Left ventricle myocardium inferior (tissue), 1 donor: ENCODE measurements at places on chromosomes 3 and 15.

GRCh38 chr15:92429378-92430068, 35.8 kb downstream of the ST8SIA2 start:
- no peak for DNase-seq

DNA sequence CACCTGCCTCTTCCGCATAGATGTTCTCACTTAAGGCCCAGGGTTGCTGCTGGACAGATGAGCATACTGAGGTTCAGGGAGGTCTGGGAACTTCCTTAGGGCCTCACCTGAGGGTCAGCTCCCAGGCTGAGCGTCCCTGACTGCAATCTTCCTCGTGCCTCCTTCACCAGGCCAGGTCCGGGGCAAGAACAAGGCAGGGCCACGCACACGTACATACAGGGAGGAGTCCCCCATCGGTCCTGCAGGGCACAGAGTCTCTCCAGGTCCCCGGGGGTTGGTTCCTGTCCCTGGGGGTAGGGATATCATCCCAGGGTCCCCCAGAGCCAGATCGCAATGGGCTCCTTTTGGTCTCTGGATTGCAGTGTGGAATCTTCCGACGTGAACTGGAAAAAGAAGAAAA, 130.1 kb downstream of the LRRK1 start:
- DNase-seq: no peak

- no peak for DNase-seq
Measured at GRCh38 chr3:119301662-119302061, 7.5 kb downstream of the ARHGAP31 start.

DNA sequence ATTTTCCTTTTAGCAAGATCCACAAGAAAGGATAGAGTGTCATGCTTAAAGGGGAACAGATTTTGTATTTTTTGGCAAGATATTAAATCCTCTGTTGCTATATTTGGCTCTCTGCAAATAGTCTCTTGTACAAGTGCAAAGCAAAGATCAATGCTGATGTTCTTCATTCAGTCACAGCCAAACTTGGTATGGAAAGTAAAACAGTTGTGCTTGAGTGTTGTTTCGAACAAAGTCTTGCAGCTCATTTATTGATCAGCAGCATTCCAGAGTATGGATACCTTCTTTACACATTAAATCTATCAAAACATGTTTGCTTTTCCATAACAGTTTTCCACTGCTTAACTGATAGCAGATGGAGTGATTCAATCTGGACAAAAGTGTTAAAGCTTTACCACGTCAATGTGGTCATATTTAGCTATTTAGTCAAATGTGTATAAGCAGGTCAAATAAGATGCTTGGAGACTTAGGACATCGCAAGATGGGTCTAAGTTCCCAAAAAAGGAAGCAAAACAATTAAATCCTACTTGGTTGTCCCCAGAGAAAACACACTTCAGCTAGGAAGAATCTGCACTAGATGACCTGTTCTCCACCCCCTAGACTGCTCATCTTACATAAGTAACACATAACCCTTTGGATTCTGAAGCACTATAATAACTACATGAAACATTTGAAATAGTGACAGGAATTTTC, 52.4 kb downstream of the VGLL3 start:
- DNase-seq: no peak

DNA sequence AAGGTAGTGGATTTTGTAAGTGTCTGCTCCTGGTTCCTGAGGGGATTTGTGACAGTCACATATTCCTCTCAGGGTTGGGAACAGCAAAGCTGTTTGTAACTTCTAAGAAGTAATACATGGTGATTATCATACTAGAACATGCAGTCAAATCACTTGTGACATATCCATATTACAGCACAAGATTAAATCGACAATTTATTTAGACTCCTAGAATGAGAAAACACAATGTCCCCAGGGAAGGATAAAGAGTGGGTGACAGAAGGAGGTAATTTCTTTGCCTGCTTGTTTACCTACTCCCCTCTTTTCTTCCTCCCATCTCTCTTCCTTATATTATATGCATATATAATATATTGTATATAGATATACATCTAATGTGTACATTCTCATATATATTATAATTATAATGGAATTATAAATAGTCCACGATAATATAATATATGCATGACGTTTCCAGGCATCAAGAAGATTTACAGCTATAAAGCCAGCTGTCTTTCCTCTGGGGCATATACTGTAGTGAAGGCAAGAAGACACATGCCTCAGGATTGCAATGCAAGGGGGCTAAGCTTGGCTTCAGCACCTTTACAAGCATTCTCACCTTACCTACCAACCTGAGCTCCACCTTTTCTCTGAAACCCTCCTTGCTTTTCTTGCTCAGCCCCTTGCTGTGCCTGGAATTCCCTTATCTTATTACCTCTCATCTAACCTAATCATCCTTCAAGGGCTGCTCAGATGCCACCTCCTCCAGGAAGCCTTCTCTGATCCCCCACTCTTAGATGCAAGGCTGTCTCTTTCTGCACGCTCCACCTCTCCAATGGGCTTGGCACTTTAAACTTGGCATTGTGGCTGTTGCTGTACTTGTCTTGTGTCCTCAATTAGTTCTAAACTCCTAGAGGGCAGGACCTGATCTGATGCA, 73.1 kb upstream of the PIAS1 start:
- DNase-seq: no peak

GRCh38 chr3:14633819-14634424, 17.6 kb upstream of the CCDC174 start:
- peak; percentile 37 for DNase-seq

GRCh38 chr3:13552857-13553652, 4.1 kb downstream of the FBLN2 start:
- no peak for DNase-seq

- DNase-seq: no peak
Measured at GRCh38 chr3:57128826-57129667, 36.1 kb downstream of the IL17RD start.

DNA sequence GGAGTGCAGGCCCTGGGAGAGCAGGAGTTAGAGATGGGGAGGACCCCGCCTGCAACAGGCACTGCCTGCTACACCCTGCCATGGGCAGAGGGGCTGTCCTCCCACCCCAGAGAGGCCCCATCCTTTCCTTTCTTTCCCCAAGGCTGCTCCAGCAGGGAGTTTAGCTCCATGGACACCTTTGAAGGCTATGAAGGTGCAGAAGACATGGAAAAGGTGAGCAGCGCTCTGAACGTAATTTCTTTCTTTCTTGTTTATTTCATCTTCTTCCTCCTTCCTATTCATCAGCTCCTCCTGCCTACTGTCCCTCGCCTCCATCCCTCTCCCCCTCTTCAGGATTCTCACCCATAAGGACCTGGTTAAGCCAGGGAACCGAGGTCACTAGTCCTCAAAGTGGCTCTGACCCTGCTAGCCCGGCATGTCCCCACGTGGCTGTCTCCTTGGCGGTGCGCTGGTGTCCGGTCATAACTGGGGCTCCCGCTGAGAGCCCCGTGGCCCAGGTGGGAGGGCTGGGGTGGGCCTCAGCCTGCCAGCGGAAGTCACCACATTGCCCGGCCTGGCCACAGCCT, 16.0 kb upstream of the ADIPOQ start:
- no peak for DNase-seq

DNA sequence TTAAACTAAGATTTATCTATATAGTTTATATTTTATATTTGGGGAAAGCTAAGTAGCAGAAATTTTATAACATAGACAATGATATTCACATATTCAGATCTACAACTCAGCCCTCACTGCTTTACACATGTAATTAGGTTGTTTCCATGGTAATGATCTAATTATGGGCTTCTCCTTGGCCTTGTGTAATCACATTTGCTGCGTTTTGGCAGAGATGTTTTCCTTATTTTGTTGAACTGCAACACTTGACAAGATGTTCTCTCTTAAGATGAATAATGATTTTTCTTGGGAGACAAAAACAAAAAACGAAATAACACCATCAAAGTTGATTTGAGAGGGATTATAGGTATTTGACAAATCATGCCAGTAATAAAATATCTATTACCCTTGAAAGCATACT, 635.6 kb upstream of the TBL1XR1 start:
- no peak for DNase-seq

GRCh38 chr3:12464181-12464580, 20.1 kb upstream of the TSEN2 start:
- no peak for DNase-seq

GRCh38 chr3:67635806-67636205, 18.6 kb downstream of the SUCLG2 start:
- DNase-seq: no peak

GRCh38 chr15:99249270-99249841, at the start of gene TTC23:
TTC23 (minus strand) TSS chr15:99249581; CDS start chr15:99228712, 20,869 bp downstream.
- no peak for DNase-seq

DNA sequence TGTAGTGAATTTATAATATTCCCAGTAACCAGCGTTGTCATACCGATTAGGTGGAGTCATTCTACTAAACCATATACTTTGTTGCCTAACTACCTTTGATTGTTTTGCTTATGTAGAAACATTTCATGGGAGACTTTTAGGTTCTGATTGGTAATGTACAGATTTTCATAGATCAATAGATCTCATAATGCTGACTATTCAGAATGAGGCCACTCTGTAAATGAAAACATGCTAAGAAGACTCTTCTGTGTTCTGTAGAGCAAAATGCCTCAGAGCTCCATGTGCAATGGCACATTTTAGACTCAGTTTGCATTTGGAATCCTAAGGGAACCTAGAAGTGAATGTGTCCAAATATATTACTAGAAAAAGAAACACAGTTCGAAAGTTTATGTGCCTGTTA, 20.0 kb downstream of the CBLB start:
- no peak for DNase-seq

GRCh38 chr15:60423537-60423936, 25.8 kb upstream of the ANXA2 start:
- no peak for DNase-seq

- peak; percentile 36 for DNase-seq
Measured at GRCh38 chr3:16374047-16374934, 109.3 kb downstream of the OXNAD1 start.

DNA sequence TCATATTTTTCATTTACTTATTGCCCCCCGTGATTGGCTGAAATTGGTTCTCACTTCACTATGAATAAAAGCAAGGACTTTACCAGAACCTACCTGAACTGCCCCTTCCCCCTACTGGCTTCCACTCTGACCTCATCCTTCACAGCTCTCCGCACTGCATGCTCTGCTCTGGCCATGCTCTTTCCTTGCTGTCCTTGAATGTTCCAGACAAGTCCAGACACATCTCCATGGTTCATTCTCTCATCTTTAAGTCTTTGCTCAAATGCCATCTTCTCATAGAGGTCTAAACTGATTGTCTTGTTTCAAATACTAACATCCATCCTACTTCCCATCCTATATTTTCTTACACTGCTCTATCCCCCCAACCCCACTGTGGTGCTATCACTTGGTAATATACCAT, 129.4 kb downstream of the CHST2 start:
- DNase-seq: no peak

DNA sequence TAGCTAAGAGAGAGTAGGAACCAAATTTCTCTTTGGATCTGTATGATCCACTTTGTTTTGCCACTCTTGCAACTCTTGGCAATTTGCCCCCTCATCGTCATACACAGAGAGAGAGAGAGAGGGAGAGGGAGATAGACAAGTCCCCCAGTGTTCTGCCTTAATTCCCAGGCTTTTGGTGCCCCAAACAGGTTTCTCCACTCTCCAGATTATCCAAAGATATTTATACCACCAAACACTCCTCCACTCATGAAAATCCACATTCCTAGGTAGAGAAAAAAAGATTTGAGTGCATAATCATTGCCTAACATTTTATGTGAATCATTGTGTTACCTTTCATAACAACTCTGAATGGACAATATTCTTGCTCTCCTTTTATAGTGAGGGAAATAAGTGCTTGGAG, 15.3 kb downstream of the ACP3 start:
- DNase-seq: no peak

GRCh38 chr3:176190755-176191154, 1006.5 kb downstream of the TBL1XR1 start:
- DNase-seq: no peak

DNA sequence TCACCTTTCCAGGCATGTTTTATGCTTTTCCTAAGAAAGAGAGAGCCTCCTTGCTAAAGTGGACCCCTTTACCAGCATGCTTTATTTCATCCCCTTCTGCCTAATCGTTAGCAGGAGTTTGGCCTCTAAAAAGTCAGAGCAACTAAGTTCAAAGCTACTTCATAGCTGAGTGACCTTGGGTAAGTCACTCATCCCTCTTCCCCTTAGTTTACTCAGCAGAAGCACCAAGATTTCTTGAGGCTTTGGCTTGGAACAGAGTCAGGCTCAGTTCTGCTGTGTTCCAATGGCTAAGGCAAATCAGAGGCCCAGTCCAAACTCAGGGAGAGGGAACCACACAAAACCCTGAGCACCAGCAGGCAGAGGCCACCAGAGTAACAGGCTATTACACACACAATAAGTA, 254.9 kb downstream of the TJP1 start:
- no peak for DNase-seq

- DNase-seq: no peak
Measured at GRCh38 chr15:57387564-57388076, 11.3 kb downstream of the CGNL1 start.

DNA sequence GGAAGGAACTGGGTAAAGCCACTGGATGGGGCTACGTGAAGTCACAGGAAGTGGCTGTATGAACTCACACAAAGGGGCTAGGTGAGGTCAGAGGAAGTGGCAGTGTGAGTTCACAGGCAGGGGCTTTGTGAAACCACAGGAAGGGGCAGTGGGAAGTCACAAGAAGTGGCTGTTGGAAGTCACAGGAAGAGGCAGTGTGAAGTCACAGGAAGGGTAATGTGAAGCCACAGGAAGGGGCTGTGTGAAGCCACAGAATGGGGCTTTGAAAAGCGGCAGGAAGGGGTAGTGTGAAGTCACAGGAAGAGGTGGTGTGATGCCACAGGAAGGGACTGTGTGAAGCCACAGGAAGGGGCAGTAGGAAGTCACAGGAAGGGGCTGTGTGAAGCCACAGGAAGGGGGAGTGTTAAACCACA, 34.6 kb downstream of the GASK1A start:
- no peak for DNase-seq

DNA sequence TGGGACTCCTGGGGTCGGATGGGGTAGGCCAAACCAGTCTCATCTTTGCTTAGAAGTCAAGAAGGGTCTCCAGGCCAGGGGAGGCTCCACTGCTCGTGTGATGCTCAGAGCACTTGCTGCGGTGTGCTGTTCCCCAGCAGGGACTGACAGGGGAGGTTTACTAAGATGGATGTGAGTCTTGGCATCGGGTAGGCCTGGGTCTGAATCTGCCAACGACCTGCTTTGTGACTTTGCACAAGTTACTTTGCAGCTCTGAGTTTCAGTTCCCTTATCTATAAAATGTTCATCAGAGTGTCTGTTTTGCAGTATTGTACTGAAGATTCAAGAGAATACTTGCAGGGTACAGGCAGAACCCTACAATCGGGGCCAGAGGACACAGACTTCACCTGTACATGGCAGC, 17.3 kb upstream of the CDCP1 start:
- no peak for DNase-seq
